ENCODE measurements at places on chromosomes 6 and 20.

DNA sequence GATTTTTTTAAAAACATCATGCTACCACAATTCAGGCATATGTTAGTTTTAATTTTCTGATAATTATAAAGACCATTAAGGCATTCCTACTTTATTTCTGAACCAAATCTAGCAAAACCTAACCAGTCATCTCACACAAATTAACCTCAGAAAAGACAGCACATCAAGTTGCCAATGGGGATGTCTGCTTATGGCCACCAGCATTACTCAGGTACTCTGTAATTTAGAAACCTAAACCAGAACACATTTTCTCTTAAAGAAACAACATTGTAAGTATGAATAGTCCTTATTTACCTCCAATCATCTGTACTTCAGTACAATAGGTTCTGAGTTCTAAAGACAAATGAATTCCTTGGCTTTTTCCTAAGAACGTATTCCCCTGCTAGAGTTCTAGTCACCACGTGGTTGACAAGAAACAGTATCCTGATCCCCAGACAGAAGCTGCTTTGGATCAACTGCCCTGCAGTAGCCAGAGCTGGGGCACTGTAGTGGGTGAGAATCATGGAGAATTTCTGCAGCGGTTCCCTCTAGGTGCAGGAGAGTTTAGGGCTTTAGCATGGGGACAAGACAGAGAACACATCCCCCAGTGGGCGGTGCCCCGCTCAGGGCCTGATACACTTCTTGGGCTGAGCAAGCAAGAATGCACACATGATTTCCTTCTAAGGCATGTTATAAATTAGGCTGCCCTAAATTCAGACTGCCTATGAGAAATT lies 15.4 kb downstream of the GCLC start:
- no peak for DNase-seq

- DNase-seq: no peak
Observed at GRCh38 chr6:11654876-11655275, 117.3 kb downstream of the TMEM170B start.

DNA sequence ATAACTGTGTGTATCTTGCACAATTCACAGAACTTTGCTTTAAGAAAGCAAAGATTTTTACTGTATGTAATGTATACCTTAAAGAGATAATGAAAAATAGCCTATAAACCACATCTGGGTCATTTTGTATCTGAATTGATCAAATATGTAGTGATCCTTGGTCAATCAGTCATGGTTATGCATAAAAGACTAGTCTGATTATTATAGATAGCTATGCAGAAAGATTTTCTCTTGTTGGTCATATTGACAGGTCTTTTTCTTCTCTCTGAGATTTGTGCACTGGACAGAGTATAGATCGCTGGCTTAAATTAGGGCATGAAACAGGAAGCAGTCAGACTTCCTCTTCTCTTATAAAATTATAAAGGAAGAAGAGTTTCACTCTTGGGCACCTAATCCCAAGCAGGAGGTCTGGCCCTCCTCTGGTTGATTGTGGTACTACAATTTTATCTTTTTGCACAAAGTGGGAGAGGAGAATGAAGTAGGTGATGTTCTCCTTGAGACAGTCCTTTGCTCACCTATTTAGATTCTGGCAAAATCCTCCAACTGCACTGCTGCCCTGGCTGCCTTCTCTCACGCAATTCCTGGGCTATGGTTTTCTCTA lies 380.9 kb upstream of the RGS17 start:
- peak; percentile 46 for DNase-seq

- DNase-seq: no peak
Observed at GRCh38 chr20:31811796-31812728, 7.1 kb upstream of the MYLK2 start.

GRCh38 chr6:74277777-74278186 lies 581.8 kb downstream of the CD109 start:
- DNase-seq: no peak

DNA sequence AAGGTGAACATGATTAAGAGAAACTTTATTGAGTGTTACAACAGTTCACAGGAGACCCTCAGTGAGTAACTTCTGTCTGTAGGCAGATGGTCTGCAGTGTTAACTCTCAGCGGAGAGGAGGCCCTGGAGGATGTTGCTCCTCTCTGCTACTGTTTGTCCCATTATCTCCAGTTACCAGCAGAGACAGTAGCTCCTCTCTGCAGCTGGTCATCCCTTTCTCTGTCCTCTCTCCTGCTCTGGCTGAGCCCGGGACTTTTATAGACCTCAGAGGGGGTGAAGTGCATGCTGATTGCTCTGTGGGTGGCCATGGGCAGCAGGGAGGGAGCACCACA lies 5.7 kb downstream of the GTSF1L start:
- no peak for DNase-seq

DNA sequence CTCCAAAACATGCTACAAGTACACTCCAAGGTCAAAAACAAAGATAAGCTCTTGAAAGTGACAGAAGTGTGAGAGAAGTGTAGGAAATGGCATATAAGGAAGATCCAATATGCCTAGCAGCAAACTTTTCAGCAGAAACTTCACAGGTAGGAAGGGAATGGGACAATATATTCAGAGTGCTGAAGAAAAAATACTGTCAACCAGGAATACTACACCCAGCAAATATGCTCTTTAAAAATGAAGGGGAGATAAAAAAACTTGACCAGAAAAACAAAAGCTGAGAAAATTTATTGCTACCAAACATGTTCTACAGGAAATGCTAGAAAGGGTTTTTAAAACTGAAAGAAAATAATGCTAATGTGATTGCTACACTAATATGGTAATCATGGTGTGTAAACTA lies 46.2 kb downstream of the THBS2 start:
- DNase-seq: no peak
